ENCODE measurements at places on chromosomes 12 and 14.

DNA sequence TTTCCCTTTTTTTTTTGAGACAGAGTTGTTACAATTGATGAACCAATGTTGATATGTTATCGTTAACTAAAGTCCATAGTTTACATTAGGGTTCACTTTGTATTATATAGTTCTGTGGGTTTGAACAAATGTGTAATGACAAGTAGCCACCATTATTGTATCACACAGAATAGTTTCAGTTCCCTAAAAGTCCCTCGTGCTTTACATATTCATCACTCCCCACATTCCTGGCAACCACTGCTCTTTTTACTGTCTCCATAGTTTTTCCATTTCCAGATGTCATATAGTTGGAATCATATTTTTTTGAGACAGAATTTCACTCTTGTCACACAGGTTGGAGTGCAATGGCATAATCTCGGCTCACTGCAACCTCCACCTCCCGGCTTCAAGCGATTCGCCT lies 12.5 kb downstream of the HSD17B6 start:
- DNase-seq: no peak

GRCh38 chr14:39957290-39957689 lies 525.1 kb upstream of the FBXO33 start:
- DNase-seq: no peak

DNA sequence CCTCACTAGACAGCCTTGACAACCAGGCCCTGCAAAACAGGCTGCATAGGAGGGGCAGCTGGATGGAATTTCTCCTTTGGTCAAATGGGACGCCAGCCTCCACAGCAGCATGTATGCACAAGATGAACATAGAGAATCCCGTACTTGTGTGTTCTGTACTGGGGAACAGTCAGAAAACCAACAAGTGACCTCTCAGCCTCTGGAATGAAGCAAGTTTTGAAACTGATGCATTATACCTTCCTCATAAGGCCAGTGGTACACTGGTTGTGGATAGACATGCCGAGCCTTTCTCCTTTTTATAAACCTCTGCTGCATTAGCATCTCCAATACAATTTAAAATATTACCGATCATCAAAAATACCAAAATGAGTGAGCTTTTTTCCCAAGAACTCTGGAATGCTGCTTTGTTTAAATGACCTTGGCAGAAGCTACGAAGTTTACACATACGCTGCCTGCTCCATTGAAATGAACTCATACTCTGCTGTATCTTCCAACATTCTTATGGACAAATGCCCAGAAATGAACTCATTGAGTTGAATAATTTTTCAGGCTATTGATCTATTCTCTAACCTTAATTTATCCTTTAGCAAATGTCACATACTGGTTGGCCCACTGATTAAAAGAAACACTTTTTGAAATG lies 47.6 kb upstream of the FERMT2 start:
- no peak for DNase-seq

DNA sequence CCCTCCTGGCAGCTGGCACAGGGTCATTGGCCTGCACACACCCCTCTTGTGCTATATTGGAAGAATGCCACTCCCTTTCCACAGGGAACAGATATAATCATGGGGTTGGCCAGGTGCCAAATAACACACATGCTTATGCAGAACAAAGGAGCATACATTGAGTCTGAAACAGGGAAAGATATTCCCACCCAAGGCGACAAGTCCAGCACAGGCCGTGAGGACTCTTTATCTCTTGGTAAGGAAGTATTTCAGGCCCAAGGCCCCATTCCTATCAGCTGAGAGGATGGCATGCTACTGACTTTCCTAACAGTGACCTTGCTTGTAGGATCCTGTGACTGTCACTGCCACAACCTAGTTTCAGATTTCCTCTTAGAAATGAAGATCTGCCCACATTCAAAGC lies 59.0 kb upstream of the STXBP6 start:
- no peak for DNase-seq

- DNase-seq: peak; percentile 48
Measured at GRCh38 chr12:68080577-68080976, 79.0 kb downstream of the IFNG start.
